Activated CD4-positive, CD25-positive, alpha-beta regulatory T cell treated with anti-CD3 and anti-CD28 coated beads, Interleukin-2, amount 50 U/mL, for 72 hours (primary cell): ENCODE measurements at places on chromosomes 7 and 10.

- DNase-seq, result no peak
Measured at GRCh38 chr10:51291961-51292360, 217.7 kb downstream of the PRKG1 start.

- DNase-seq, result no peak
Measured at GRCh38 chr10:74244807-74245206, 93.8 kb downstream of the ADK start.

- no peak for DNase-seq
Measured at GRCh38 chr7:103348452-103348851, 1.0 kb downstream of the PSMC2 start.

DNA sequence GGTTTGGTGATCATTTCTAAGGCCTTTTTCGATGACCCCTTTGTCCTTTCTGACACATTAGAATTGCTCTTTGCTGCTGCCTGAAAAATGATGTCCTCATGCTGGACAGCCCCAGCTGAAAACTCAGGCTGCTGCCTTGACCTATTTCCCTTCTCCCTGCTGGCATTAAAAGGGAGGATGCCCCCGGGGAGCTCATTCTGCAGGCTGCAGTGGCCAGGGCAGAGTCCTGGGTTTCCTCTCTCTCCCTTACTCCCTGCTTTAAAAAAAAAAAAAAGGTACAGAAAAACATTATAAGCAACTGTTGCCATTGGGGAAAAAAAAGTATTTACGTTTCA is 35.4 kb downstream of the LRRC4 start:
- no peak for DNase-seq

DNA sequence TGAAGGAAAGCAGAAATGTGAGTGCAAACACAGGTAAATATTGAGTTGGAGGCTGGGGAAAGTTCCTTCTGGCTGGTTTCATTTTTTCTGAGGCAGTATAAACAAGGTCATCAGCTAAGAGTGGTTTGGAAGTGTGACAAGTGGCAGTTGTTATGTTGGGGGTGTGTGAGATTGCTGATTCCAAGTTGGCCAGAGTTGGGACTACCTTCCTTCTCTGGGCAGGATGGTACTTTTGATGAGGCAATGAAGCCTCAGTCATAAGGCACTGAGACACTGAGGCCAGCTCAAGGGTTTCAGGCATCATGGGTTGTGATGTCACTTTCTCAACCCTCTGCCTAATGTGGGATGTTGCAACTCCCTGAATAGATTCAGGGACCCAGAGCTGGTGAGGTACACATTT is 8.2 kb upstream of the PTTG1IP2 start:
- no peak for DNase-seq

DNA sequence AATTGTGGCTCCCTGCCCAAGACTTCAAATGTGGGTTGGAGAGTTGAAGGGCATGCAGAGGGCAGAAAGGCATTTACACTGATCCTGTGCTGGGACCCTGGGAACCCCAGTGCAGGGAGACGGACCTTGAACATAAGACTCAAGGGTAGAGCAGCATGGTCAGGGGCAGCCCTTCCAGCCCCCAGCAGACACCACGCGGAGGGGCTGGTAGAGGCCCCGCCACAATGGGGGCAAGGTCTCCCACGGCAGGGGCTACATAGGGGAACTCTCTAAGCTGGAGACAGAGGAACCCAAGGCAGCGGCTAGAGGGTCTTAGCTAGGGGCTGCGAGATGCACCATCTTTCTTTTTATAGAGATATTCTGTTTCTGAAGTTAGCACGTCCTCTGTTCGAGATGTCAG is 45.2 kb upstream of the EBF3 start:
- no peak for DNase-seq

DNA sequence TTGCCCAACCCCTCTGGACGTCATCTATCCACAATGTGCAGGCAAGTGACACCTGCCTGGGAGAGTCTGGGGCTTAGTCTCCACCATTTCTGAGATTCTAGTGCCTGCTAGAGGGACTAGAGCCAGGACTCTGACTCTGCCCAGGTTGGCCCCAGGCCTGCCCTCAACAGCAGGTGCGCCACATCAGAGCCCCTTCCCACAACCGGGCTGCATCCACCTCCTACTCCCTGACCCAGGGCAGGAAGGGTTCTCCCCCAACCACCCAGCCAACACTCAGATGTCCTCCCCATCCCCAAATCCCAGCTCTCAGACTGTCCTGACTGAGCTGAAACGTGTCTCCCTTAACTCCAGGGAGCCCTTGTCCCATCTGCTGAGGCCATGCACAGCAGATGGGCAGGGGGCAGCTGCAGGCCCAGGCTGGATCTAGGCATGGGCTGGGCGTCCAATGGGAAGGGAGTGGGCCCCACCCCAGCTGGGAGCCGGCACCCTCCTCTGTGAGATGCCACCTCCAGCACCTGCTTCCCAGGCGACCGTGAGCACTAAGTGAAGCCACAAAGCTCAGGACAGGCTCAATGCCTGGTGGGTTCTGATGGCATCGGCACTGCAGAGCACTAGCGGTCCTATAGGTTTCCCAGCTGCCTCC is 49.2 kb downstream of the RASGEF1A start:
- DNase-seq, result no peak

DNA sequence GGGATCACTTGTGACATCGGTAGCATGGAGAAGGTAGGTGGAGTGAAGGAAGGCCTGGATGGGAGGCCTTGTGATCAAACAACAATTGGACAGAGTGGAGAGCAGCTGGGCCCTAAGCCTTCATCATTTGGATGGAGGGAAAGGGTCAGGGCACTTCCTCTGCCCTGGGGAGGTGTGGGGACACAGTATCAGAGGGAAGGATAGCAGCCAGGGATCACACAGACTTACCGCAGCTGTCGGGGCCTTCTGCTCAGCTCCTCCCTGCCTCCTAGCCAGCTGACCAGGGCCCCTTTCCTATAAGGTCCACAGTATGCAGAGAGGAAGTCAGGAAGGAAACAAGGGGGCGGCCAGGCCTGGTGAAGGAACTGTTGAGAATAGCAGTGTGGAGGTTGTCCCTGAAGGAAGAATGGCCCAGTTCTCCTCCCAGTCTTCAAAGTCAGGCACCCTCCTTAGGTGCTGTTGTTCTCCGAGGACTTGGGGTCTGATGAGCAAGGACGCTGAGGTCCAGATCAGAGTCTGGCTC is 62.1 kb downstream of the ABCC2 start:
- DNase-seq, result no peak

- DNase-seq, result no peak
Measured at GRCh38 chr7:91892099-91892705, 11.7 kb upstream of the MTERF1 start.

GRCh38 chr7:31099451-31100444 is 47.6 kb downstream of the ADCYAP1R1 start:
- DNase-seq, result peak; percentile 19
